Daoy (cell line): ENCODE measurements at places on chromosomes 7 and 10. TPM values are rescaled to one million over a fixed set of nuclear protein-coding genes. Genes with fewer than 3 reads are reported as not detected.

- no peak for DNase-seq
Observed at GRCh38 chr7:132511921-132512320, 64.3 kb downstream of the PLXNA4 start.

- DNase-seq, result no peak
Observed at GRCh38 chr7:155773531-155773930, 38.7 kb downstream of the SHH start.

GRCh38 chr10:113463083-113463482, 89.8 kb upstream of the HABP2 start:
- no peak for DNase-seq

DNA sequence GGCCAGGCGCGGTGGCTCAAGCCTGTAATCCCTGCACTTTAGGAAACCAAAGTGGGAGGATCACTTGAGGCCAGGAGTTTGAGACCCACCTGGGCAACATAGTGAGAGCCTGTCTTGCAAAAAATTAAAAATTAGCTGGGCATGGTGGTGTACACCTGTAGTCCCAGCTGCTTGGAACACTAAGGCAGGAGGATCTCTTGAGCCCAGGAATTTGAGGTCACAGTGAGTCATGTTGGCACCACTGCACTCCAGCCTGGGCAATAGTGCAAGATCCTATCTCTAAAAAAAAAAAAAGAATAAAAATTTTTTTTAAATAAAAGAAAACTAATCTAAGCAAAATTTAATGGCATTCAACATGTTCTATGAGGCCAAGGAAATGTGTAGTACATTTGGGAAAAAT, 44.9 kb upstream of the UBN2 start:
- DNase-seq, result no peak

DNA sequence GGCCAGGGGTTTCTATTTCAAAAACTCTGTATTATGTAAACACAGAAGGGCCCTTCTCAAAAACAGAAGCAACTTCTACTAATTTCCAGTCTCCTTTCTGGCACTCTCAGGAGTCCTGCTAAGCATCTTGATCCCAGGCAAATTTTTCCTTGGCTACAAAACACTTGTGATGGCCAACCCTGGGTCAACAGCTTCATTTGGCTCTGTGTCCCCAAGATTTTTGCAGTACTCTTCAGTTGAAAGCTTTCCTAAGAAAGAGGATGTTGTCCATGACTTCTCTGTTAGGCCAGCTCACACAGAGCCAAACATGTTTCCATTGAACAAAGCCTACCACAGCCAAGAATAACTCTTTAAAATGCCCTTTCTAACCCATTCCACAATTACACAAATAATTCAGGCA, 99.0 kb upstream of the EGR2 start:
- no peak for DNase-seq

DNA sequence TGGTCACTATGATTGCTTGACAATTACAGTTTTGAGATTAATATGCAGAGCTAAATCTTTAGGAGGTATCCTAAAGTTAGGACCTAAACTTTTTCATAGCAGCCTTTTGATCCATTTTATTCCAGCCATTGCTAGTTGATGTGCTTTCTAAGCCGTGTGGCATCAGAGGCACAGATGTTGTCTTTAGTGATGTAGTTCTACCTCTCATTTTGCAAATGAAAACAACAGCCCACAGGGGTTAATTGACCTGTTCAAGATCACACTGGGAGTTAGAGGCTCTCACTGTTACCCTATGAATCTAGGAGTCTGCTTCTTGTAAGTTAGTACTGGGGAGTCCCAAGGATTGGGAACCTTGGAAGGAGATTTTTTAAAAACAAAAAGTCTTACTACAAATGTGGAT, 10.6 kb downstream of the AUTS2 start:
- no peak for DNase-seq

DNA sequence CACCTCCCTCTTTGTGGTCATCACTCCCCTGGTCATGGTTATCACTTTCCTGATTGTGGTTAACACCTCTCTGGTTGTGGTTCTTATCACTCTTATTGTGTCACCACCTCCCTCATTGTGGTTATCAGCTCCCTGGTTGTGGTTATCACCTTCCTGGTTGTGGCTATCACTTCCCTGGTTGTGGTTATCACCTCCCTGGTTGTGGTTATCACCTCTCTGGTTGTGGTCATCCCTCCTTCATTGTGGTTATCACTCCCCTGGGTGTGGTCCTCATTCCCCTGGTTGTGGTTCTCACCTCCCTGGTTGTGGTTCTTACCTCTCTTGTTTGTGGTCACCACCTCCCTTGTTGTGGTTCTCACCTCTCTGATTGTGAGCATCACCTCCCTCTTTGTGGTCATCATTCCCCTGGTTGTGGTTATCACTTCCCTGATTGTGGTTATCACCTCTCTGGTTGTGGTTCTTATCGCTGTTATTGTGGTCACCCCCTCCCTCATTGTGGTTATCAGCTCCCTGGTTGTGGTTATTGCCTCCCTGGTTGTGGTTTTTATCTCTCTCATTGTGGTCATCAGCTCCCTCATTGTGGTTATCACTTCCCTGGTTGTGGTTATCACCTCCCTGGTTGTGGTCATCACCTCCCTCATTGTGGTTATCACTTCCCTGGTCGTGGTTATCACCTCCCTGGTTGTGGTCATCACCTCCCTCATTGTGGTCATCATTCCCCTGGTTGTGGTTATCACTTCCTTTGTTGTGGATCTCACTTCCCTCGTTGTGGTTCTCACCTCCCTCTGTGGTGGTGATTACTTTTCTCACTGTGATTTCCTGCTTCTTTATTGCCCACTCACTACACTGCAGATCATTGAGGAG, 106.7 kb downstream of the GPR26 start:
- no peak for DNase-seq

DNA sequence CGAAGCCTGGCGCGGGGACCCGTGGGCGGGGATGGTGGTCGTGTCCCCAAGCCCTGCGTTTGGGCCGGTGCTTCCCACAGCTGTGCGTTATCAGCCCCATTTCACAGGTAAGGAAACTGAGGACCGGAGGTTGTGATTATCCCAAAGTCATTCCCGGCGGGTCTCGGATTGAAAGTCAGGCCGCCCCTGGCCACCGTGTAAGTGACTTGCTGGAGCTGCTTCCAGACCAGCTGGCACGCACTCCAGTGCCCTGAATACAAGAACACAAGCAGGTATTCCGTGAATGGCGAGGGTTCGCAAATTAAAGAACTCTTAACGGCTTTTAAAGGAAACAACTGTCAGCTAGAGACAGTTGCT, 675 bp upstream of the ATE1 start:
- peak; percentile 24 for DNase-seq

DNA sequence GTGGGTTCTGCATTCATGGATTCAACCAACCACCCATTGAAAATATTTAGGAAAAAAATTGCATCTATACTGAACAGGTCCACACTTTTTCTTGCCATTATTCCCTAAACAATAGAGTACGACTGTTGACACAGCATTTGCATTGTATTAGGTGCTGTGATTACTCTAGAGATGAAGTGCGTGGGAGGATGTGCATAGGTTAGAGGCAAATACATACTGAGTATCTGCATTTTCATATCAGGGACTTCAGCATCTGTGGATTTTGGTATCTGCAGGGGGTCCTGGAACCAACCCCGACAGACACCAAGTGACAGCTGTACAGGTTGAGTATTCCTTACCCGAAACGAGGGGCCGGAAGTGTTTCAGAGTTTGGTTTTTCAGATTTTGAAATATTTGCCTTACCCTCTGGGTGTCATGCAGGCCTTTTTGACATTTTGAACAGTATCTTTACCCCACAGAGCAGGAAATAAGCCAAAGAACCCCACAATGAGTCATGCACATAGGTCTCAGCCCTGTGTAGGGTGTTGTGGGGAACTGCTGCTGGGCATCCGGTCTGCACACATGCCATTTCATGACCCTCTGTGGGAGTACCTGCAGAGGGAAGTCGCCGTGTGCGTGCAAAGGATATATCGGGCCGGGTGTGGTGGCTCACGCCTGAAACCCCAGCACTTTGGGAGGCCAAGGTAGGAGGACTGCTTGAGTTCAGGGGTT, 14.5 kb downstream of the NUDT5 start:
- peak; percentile 78 for DNase-seq

DNA sequence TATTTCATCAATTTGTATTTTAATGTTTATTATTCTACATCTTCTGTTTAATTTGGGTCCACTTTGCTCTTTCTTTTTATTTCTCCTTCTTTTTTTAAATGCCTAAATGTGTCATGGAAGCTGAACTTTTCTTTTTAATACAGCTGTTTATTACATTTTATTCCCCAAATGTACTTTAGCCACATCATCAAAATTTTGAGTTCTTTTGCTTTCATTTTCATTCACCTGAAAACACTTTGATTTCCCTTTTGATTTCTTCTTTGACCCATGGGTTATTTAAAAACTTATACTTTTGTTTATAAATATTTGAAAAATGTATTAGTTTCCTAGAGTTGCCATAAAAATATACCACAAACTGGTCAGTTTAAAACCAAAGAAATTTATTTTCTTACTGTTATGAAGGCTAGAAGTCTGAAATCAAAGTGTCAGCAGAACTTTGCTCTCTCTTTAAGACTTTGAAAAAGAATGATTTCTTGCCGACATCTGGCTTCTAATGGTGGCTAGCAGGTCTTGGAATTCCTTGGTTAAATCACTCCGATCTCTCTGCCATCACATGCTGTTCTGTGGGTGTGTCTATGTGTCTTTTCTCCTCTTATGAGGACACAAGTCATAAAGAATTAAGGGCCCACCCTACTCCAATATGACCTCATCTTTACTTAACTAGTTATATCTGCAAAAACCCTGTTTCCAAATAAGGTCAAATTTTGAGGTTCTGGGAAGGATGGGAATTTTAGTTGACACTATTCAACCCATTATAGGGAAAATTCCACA, 225.5 kb downstream of the ANKRD7 start:
- DNase-seq, result no peak

Gene PON1
- total RNA-seq, result not detected in 2 replicates

Gene ZDHHC6
- total RNA-seq, result 24.8 and 26.3 TPM in 2 replicates

Gene MLLT10
- total RNA-seq, result 9.0 and 27.3 TPM in 2 replicates

Gene RHBDD2
- total RNA-seq, result 17.3 and 24.0 TPM in 2 replicates

Gene GPR141
- total RNA-seq, result not detected in 2 replicates

Gene LRRD1
- 0.17 TPM in 1 of 2 replicates, not detected in the other for total RNA-seq

Gene IFIT5
- total RNA-seq, result 12.6 and 15.4 TPM in 2 replicates

Gene DPP6
- 0.24 and 0.91 TPM in 2 replicates for total RNA-seq

Gene GAD2
- total RNA-seq, result not detected in 2 replicates
